ENCODE measurements at places on chromosomes 7 and 10. TPM values are rescaled to one million over a fixed set of nuclear protein-coding genes. Genes with fewer than 3 reads are reported as not detected.
A peak's percentile ranks its signal among the peaks of the same experiment; 100 is the strongest.

- DNase-seq, result no peak
These were observed 195.1 kb upstream of the HABP2 start for GRCh38 chr10:113357681-113358300.

- DNase-seq, result no peak
These were observed 399.5 kb upstream of the FOXK1 start for GRCh38 chr7:4282434-4283223.

- DNase-seq, result no peak
These were observed 30.7 kb upstream of the PRKAR1B start for GRCh38 chr7:757741-758163.

GRCh38 chr10:8374334-8374733 is 319.8 kb downstream of the GATA3 start:
- DNase-seq, result no peak

DNA sequence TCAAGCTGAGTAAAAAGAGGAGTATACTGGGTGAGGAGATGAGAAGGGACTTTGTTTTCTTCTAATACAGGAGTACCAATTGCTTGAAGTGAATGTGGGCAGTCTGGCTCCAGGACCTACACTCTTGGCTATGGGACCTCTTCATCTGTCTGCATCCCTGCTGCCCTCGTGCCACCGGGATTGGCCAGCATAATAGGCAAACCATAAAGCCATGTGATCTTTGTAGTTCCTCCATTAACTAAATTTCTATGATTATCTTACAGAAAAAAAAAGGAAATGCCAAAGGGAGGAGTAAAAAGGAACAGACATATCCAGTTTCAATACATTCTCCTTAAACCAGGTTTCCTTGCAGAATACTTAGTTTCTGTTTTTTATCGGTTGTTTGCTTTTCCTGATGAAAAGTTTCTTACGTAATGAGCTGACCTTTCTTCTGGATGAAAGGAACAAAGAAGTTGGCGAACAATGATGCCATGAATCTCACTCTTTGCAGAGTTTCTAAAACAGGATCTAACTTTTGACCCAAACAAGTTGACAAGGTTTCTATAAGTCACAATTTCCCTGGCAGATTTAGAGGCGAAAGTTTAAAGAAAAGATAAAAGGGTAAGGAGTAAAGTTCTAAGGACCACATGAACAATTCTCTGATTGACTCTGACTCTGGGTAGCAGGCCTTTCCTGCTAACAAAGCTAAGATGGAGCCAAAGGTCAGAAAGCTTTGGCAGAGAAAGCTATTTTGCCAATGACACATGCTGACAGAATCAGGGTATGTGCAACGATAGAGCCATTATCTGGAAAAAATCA is 54.1 kb downstream of the LAMB1 start:
- DNase-seq, result peak; percentile 77

DNA sequence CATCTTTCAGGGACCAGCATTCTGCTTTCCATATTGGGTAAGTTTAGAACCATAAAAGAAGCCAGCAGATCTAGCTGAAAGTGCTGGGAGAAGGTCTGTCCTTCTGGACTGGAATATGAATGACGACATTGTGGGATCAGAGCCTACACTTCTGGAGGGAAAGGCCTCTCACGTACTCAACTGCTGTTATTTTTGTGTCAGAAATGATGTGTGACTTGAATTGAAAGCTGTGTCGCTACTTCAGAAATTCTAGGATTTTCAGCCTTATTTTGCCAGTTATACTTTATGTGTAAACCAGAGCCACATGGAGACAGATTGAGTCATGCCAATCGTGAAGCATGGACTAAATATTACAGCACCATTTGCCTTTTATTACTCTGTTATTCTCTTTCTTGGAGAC is 231.0 kb downstream of the KIAA1217 start:
- DNase-seq, result no peak

GRCh38 chr7:19284596-19285300 is 139.5 kb upstream of the FERD3L start:
- no peak for DNase-seq

GRCh38 chr10:62005687-62006086 is 104.2 kb downstream of the ARID5B start:
- DNase-seq, result no peak

GRCh38 chr7:104894726-104895521 is 119.1 kb upstream of the KMT2E start:
- no peak for DNase-seq

GRCh38 chr10:4263601-4263921 is 478.6 kb upstream of the KLF6 start:
- DNase-seq, result no peak

GRCh38 chr10:119133949-119134348 is 30.0 kb downstream of the DENND10 start:
- DNase-seq, result no peak

GRCh38 chr7:96658022-96658412 is 51.6 kb downstream of the SEM1 start:
- DNase-seq, result no peak

DNA sequence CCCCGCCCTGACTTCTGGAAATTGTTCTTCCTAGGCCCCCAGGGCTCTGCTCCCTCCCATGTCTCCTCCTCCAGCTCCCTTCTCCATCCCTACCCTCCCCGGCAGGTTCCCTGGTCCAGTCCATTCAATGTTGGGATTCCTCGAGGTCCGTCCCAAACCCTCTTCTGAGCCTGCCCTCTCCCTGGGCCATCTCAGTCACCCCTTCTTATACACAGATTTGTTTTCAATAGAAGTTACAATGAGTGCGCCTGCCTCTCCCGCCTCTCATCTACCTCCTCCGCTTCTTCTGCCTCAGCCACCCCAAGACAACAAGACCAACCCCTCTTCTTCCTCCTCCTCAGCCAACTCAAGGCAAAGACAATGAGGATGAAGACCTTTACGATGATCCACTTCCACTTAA is 67.9 kb downstream of the OAT start:
- no peak for DNase-seq

DNA sequence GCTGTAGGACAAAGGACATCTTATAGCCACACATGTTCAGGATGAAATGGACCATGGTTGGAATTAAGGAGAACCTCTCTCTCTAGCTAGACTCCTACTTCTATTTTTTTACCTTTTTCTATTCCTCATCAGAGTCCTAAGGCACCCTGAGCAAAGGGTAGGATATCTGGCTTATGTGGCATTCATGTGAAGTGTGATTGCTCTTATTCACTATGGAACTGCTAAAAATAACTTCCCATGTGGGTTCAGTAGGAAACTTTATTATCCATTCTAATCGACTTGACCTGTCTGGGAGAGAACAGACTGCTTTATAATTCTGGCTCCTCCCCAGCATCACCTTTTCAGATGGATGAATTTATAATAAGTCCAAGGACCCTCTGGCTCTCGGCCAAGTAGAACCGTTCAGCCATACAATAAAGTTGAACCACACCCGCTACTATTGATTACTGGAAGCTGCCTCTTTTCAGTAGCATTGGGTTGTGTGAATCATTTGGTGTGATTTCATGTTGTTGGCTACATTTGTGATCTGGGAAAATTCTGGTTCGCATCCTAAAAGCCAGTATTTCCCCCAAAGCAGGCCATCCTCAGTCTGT is 117.5 kb downstream of the NRF1 start:
- DNase-seq, result no peak

DNA sequence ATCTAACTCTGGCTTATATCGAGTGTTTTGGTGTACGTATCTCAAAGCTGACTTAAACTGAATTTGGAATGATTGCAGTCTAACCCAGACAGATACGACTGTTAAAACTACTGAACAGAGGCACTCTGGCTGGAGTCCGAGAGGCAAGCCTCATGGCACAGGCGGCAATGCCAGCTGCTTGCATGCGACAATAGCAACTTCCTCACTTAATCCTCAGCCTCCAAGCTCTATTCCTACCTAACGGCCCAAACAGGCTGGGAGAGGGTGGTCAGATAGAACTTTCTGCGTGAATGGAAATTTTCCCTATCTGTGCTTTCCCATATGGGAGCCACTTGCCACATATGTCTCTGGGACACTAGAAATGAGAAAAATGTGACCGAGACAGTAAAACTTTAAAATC is 292.0 kb upstream of the KLF6 start:
- no peak for DNase-seq

- DNase-seq, result peak; percentile 50
These were observed 4.3 kb downstream of the PFKP start for GRCh38 chr10:3071405-3072198.

- no peak for DNase-seq
These were observed 40.6 kb downstream of the TMEM60 start for GRCh38 chr7:77757589-77757988.

DNA sequence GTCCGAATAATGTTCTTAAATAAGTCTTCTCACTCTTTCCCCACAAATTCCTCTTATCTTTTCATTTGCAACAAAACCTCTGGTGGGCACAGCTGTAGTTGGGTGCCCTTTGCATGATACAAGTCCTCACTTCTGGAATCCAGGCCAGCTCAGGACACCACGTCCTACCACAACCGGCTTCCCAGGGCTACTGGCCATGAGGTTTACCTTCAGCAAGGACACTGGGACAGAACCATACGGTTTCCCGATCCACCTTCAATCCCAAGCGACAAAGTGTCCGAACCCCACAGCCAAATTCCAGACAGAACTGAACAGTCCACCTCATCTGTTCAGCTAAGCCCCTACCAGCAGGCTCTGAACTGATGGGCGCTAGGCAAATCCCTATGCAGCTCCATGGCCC is 174.6 kb downstream of the FAM107B start:
- no peak for DNase-seq

The OPALIN gene
- not detected for total RNA-seq

The BMPER gene
- 138 TPM for total RNA-seq

The TAF5 gene
- 7.1 TPM for total RNA-seq

The ARHGEF35 gene
- 0.35 TPM for total RNA-seq

The LLCFC1 gene
- not detected for total RNA-seq

The CALHM3 gene
- total RNA-seq, result not detected

The GPR37 gene
- total RNA-seq, result 17.1 TPM

The GPRIN2 gene
- total RNA-seq, result 9.1 TPM
